HepG2 (cell line): ENCODE measurements at places on chromosomes 16 and 17. TPM values are rescaled to one million over a fixed set of nuclear protein-coding genes. Genes with fewer than 3 reads are reported as not detected.

SOCS3 gene
- 2.4 and 3.2 TPM in 2 replicates for polyA plus RNA-seq

SLC52A1 gene
- 0.03 TPM in 1 of 2 replicates, not detected in the other for polyA plus RNA-seq

RNU2-1 gene
- polyA plus RNA-seq = not detected in 2 replicates

GGA2 gene
- 51.5 and 52.3 TPM in 2 replicates for polyA plus RNA-seq

NPIPA1 gene
- polyA plus RNA-seq = 183 and 205 TPM in 2 replicates

PYY gene
- 0.24 and 0.25 TPM in 2 replicates for polyA plus RNA-seq

SRR gene
- 6.3 and 7.8 TPM in 2 replicates for polyA plus RNA-seq

DNA sequence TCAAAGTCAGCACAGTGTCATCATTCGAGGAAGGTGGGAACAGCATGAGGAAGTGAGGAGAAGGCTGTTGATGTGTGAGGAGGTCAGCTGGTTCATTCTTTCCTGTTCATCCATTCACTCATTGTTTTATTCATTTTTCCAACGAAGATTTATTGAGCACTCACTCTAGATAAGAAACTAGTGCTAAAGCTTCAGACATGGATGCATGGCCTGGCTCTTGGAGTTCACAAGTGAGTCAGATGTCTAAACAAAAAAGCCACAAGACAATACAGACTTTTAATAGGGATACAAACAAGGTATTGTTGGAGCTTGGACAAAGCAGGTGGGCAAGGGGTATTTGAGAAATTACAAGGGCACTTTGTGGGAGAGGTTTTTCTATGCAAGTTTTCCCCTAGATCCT lies 31.3 kb upstream of the MPHOSPH6 start:
- no peak for DNase-seq

GRCh38 chr17:57629470-57629869 lies 115.6 kb downstream of the CCDC182 start:
- DNase-seq = no peak

GRCh38 chr17:5759501-5759925 lies 175.2 kb upstream of the NLRP1 start:
- no peak for DNase-seq

- no peak for DNase-seq
These were observed 541 bp downstream of the GPT2 start for GRCh38 chr16:46884513-46885293.

DNA sequence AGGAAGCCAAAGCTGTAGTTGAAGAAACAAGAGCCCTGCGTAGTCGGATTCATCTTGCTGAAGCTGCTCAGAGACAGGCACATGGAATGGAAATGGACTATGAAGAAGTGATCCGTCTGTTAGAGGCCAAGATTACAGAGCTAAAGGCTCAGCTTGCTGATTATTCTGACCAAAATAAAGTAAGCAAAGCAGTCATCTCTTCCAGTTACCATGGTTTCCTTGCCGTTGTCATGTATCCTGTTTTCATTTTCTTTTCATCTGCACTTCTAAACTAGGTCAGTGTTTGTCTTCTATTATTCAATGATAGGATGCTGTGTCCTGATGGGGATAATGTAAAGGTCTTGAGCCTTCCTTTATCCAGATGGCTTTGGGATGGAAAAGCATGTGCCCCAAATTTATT lies 104.3 kb downstream of the STXBP4 start:
- no peak for DNase-seq

GRCh38 chr17:3771140-3771539 lies 29.8 kb downstream of the ITGAE start:
- DNase-seq = no peak

GRCh38 chr16:85124636-85125346 lies 12.5 kb upstream of the CIBAR2 start:
- DNase-seq = no peak
